EL (cell line): ENCODE measurements at places on chromosomes 5 and 9.

DNA sequence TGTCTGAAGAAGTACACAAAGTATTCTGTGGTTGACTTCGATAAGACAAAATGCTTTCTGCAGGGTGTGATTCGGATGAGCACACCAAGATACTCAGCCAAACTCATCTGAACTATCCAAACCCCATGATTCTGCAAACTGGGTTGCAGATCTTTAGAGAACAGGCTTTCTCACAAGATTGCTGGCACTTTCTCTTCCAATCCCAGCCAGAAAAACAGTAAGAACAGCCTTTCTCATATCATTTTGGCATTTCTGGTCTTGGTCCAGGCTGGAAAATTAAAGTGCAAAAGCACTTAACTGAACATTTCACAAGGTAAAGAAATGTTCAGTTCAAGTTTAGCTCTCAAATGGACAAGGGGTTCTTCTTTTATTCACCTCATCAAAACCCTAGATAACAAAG lies 269.1 kb downstream of the NR2F1-AS1 start:
- DNase-seq = no peak

- DNase-seq = no peak
Observed at GRCh38 chr9:116003397-116003796, 150.2 kb upstream of the PAPPA start.

GRCh38 chr5:153619771-153620170 lies 129.3 kb downstream of the GRIA1 start:
- peak; percentile 69 for DNase-seq

- DNase-seq = no peak
Observed at GRCh38 chr9:123528501-123528900, 172.5 kb downstream of the CRB2 start.

- DNase-seq = peak; percentile 36
Observed at GRCh38 chr5:10199692-10200091, 50.0 kb downstream of the ATPSCKMT start.

- DNase-seq = no peak
Observed at GRCh38 chr5:135126688-135127438, 92.8 kb upstream of the PITX1 start.

- no peak for DNase-seq
Observed at GRCh38 chr9:4814913-4815312, 22.2 kb downstream of the RCL1 start.

DNA sequence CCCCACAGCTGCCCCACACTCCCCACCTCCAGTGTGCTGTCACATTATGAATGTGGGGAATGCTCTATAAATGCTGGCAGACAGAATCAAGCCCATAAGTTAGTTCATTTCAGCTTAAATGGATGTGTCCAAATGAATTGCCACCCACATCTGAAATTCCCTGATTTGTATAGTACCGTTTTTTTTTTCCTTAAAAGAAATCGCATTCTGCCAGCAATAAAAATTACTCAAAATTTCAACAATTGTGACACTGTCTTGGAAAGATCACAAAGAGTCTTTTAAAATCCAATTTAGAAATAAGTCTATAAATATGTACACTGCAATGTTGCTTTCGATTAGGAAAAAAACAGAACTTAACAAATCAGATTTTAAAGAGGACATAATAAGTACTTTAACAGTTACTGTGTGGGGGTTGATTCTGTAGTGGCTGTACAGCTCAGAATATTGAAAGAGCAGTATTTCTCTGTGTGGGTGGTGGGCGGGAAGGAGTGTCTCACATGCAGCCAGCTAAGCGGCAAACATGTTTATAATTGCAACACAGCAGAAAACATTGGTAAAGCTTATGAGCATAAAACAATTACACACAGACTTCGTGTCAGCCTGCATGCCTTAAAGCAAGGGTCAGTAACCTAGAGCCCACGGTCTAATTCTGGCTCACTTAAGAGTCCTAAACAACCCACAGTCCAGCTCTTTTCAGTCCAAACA lies 24.9 kb upstream of the CSNK1G3 start:
- DNase-seq = peak; percentile 11

DNA sequence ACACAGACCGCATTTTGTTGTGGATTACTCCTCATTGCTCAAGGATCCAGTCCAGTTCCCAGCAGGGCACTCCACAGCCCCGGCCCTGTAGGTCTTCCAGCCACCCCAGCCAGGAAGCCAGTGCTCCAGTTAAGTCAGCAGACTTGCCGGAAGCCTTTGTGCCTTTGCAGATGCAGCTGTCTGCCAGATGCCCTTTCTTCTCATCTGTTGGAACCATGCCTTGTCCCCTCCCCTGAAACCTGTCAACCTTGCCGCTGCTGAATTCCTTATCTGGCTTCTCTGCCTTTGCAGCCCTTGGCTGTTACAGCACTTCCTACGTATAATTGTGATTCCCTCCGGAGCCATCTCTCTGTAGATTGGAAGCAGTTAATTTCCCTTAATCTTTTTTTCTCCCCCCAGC lies 28.4 kb downstream of the PSAT1 start:
- DNase-seq = peak; percentile 32

- DNase-seq = no peak
Observed at GRCh38 chr9:13158986-13159385, 120.5 kb downstream of the MPDZ start.

DNA sequence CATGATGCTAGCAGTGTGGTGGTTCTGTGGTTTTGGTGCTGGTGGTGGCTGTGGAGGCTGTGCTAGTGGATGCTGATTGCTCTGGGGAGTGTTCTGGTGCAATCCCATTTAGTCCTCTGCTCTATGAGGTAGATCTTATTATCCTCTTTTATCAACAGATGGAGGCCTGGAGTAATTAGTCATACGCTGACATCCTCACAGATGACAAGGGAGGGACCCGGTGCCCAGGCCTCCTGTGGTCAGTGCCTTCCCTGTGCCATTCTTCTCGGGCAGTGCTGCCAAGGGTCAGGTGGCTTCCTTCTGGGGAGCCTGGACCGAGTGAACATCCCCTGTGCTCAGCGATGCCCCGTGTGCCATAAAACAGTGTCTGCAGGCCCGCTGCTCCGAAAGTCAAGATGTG lies 74.5 kb downstream of the COL5A1 start:
- no peak for DNase-seq

GRCh38 chr5:77957-78804 lies 13.8 kb upstream of the PLEKHG4B start:
- peak; percentile 79 for DNase-seq
